Activated CD4-positive, alpha-beta T cell treated with anti-CD3 and anti-CD28 coated beads, Interleukin-2, amount 10 ng/mL, durations not matched to agents 7 days and 5 days (primary cell): ENCODE measurements at places on chromosomes 12 and 14.

- no peak for DNase-seq
Observed at GRCh38 chr12:53744751-53745150, 7.0 kb downstream of the CISTR start.

DNA sequence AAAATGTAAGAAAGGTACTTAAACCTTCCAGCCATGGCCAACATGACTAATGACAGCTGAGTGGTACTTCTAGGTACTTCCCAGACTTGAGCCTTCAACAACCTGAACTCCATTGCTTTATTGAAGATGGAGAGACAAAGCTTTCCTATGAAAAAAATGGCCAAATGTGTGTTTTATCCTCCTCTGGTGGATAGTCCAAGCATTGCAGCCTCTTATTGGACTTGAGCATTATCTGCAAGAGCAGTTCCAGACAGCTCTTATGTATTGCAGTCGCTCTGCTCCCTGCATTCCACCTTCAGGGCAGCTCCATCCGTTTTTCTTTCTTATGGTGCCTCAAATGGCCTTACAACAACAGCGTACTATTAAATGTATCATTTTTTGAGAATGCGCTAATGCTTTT is 588.2 kb downstream of the NRXN3 start:
- no peak for DNase-seq

- no peak for DNase-seq
Observed at GRCh38 chr12:49966511-49967041, 4.9 kb downstream of the AQP5 start.

GRCh38 chr12:108457734-108458361 is 57.2 kb upstream of the FICD start:
- DNase-seq, result no peak

DNA sequence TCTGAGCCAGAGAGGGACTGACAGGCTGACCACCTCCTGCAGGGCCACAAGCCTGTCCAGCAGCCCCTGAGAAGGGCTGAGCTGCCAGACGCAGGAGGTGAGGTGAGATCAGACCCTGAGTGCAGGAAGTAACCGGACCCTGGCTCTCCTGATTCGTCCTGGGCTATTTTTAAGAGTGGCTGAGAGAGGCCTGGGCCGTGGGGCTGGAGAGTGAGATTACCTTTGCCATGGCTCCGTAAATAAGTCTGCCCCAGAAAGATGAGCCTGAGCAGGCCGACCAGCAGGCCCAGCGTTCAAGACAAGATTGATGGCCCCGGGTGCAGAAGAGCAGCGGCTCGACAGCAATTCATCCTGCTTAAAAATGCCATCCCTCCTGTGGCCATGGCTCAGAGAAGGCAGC is 54.2 kb downstream of the SPTB start:
- DNase-seq, result no peak

- peak; percentile 61 for DNase-seq
Observed at GRCh38 chr12:110585231-110585799, 2.2 kb upstream of the PPTC7 start.

DNA sequence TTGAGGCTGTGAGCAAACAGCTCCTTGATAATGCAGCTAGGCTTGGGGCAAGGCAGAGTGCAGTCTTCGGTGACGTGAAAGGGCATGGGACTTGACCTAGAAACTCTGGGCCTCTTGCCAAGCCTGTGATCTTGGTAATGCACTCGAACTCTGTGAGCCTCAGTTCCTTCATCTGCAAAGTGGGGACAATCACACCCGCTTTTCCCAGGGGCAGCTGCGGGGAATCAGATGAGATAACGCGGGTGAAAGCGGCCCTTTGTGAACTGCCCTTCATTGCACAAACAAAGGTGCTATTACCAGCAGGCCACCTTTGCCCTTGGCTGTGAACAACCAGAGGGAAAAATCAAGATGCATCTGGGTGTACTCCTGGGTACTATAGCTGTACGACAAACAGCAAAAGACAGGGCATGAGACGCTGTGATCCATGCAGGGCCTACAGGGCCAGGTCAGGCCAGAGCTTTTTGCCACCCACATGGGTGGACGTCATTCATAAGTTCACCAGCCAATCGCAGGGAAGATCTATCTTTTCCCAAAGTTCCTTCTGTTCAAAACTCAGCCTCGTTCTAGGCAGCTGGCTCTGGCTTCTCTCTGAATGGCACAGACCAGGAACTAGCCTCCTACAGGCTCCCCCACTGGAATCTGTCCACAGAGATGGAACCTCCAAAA is 3.2 kb downstream of the MSI1 start:
- DNase-seq, result no peak

DNA sequence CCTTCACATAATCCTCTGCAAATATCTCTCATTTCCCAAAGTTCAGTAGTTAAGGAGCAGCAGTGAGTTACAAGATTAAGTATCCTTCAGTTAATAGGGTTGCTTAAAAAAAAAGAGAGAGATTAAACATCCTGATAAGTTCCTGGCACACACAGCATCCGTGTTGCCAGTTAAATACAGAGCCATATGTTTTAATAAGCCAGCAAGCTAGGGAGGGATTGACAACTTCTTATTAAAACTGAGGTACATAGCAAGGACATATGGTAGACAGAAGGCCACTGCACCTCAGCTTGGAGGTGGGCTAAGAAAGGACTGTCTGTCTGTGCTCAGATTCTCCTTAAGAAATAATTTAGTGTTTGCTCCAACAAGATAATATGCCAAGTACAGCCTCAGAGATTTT is 9.6 kb upstream of the TMEM30B start:
- DNase-seq, result no peak

DNA sequence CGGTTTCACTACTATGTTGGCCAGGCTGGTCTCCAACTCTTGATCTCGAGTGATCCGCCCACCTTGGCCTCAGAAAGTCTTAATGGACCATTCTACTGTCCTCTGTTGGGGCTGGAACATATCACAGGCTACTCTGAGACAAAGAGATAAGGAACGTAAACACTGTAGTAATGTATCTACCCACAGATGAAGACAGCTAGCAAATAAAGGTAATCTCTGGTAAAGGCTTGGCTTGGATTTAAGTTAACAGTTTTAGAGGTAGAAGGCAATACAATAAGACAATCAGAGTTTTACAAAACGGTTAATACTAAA is 44.6 kb upstream of the ISM2 start:
- no peak for DNase-seq

DNA sequence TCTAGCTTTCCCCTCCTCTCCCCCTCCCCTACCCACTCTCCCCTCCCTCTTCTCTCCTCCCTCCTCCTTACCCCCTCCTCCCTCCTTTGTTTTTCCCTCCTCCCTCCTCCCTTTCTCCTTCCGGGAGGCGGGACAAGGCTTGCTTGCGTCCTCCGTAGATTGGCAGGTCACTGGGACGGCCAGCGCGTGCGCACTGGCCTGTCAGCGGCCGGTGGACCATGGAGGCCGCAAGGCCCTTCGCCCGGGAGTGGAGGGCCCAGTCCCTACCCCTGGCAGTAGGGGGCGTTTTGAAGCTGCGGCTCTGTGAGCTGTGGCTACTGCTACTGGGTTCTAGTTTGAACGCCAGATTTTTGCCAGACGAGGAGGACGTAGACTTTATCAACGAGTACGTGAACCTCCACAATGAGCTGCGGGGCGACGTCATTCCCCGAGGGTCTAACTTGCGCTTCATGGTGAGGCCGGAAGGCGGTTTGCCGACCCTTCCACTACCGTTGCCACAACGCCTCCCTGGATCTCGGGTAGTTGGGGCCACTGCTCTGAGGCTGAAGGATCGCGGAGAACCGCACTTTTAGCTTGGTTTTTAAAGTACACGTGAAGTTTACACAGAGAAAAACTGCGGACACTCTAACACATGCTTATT is at the start of gene GLIPR1L2:
TSS of gene GLIPR1L2 (plus strand) at position 191 of the 640 bp plus-strand sequence. CDS start at position 219, 28 bp downstream.
- DNase-seq, result peak; percentile 87

DNA sequence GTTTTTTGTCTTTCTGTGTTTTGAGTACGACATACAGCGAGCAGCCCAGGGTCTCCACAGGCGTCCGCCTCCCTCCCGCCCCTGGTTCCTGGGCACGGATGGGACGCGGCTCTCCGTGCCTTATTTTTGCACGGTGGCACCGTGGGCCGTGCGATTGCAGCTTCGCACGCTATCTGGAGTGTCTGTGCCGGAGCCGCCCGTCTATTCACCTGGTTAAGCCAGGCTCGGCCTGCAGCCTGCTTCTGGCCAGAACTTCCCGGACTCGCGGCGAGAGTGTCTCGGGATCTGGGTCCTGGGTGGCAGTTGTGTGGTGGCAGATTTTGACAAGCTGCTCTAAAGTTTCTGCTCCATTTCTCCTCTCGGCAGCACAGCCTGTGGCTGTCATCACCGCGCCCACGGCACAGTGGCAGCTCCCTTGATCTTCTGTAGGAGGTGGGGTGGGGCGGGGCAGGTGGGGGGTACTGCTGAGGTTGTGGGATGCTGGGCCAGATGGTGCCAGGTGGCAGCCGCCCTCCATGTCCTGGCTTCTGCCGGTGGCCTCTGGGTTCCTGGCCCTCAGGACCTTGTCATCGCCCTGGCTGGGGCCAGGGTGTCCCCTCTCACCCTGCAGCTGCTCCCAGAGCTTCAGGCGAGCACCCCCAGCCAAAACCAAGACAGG is 2.9 kb downstream of the MMP17 start:
- DNase-seq, result peak; percentile 19

GRCh38 chr14:77272261-77272660 is 1.3 kb upstream of the NGB start:
- DNase-seq, result no peak

- DNase-seq, result no peak
Observed at GRCh38 chr12:6231359-6232268, 31.4 kb downstream of the CD9 start.

DNA sequence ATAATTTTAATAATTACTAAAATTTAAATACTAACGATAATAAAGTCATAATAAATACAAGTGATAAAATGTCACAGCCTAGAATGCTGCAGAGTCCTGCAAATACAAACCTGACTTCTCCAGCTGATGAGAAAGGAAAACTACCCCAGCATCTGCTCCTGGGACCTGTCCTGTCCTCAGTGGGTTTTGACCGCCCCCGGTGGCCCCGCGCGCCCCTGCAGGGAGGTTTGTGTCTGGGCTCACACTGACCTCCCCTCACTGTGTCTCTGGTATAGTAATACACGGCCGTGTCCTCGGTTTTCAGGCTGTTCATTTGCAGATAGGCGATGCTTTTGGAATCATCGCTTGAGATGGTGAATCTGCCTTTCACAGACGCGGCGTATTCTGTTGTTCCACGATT is 1139.4 kb downstream of the TMEM121 start:
- DNase-seq, result peak; percentile 37

DNA sequence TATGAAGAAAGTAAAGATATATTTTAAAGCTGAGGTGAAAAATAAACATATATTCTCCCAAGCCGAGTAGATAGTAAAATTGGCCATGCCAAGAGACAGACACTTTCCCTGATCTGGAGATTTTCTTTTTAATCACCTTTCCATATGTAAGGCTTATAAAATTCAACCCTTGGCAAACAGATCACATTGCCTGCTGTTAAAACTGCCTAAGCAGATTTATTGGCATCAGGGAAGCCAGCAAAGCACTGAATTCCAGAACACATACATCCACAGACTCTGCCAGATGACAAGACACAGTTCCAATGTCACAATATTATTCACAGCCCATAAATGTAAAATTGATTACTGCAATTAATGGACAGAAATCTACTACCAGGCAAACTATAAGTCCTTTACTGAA is 78.2 kb upstream of the GARIN2 start:
- no peak for DNase-seq

- no peak for DNase-seq
Observed at GRCh38 chr12:98656289-98657101, 11.4 kb downstream of the APAF1 start.

DNA sequence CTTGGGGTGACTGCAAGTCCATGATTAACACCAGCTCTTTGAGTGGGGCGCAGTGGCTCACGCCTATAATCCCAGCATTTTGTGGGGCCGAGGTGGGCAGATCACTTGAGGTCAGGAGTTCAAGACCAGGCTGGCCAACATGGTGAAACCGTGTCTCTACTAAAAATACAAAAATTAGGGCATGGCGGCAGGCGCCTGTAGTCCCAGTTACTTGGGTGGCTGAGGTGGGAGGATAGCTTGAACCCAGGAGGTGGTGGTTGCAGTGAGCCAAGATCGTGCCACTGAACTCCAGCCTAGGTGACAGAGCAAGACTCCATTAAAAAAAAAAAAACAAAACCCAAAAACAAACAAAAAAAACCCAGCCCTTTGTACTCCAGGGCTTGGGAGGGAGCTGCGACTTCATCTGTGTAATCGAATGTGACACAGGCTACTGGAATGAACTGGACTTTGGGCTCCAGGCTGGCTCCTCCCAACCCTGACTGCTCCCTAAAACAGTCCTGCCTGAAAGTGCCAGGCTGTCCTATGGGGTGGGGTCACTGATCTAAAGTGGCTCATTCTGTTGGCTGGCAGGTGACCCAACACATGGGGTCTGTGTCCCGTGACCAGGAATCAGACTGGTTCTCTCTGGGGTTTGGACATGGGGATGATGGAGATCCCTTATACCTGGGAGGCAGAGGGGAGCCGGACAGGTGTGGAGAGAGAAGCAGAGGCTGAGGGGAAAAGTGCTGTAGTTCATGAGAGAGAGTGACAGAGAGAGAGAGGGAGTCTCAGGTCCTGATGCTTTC is 9.3 kb upstream of the C12orf43 start:
- DNase-seq, result no peak

- DNase-seq, result no peak
Observed at GRCh38 chr14:105069522-105069870, 4.3 kb upstream of the GPR132 start.

GRCh38 chr14:70707138-70708038 is 65.7 kb downstream of the TTC9 start:
- DNase-seq, result no peak

GRCh38 chr14:76551116-76551515 is 175.2 kb downstream of the ESRRB start:
- DNase-seq, result no peak

DNA sequence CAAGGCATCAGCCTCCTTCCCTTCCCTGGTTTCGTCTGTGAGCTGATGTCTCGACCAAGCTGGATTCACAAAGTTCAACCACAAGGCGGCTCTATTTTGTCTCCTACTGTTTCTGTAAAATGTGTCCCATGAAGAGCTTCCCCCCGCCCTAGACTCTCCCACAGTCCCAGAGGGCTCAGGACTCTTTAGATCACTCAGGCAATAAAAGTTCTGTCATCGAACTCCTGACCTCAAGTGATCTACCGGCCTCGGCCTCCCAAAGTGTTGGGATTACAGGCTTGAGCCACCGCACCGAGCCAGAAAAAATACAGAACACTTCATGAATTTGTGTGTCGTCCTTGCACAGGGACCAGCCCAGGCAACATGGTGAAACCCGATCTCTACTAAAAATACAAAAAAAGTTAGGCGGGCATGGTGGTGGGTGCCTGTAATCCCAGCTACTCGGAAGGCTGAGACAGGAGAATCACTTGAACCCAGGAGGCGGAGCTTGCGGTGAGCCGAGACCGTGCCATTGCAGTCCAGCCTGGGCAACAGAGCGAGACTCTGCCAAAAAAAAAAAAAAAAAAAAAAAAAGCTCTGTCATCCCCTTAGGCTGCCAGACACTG is 149.4 kb downstream of the BCL11B start:
- no peak for DNase-seq
